Left kidney (tissue), 8 donors: ENCODE measurements at places on chromosomes 5 and 9. TPM values are rescaled to one million over a fixed set of nuclear protein-coding genes. Genes with fewer than 3 reads are reported as not detected.

The PDGFRB gene
- 137 TPM for polyA plus RNA-seq

The TLX3 gene
- polyA plus RNA-seq = not detected

The TRAF1 gene
- polyA plus RNA-seq = 7.1 TPM

The CEL gene
- 4.7 TPM for polyA plus RNA-seq

The LCN9 gene
- not detected for polyA plus RNA-seq

The CARTPT gene
- polyA plus RNA-seq = not detected

The PHF24 gene
- polyA plus RNA-seq = 0.33 TPM

The GABBR2 gene
- polyA plus RNA-seq = 6.3 TPM

The NR5A1 gene
- not detected for polyA plus RNA-seq

The NRARP gene
- 5.1 TPM for polyA plus RNA-seq

The CCNI2 gene
- 4.2 TPM for polyA plus RNA-seq

The TNC gene
- 323 TPM for polyA plus RNA-seq

The SYK gene
- polyA plus RNA-seq = 26.2 TPM

The ABO gene
- 19.1 TPM for polyA plus RNA-seq

The SLC25A48 gene
- 4.1 TPM for polyA plus RNA-seq

The WNT8A gene
- polyA plus RNA-seq = 0.15 TPM

The GALNT12 gene
- 9.2 TPM for polyA plus RNA-seq

The PDE8B gene
- polyA plus RNA-seq = 6.0 TPM

The DNAH5 gene
- 2.0 TPM for polyA plus RNA-seq

The C5orf47 gene
- polyA plus RNA-seq = 0.15 TPM

The PCDHB13 gene
- polyA plus RNA-seq = 9.3 TPM

The IDNK gene
- 11.5 TPM for polyA plus RNA-seq

The C5orf58 gene
- polyA plus RNA-seq = 0.25 TPM

The SHISAL2B gene
- polyA plus RNA-seq = 0.27 TPM

The CDH12 gene
- polyA plus RNA-seq = 7.5 TPM

The FUT7 gene
- not detected for polyA plus RNA-seq

The MCTP1 gene
- 7.7 TPM for polyA plus RNA-seq

The LIFR gene
- 87.7 TPM for polyA plus RNA-seq

The SPTLC1 gene
- polyA plus RNA-seq = 104 TPM

The PCDHB11 gene
- 4.4 TPM for polyA plus RNA-seq

The FCHO2 gene
- polyA plus RNA-seq = 32.7 TPM

The PTGDS gene
- polyA plus RNA-seq = 61.3 TPM

The SSBP2 gene
- polyA plus RNA-seq = 98.5 TPM

The CCDC69 gene
- 5.3 TPM for polyA plus RNA-seq
